GM23248 (cell line): ENCODE measurements at places on chromosomes 16 and 17. TPM values are rescaled to one million over a fixed set of nuclear protein-coding genes. Genes with fewer than 3 reads are reported as not detected.
A peak's percentile ranks its signal among the peaks of the same experiment; 100 is the strongest.

DNA sequence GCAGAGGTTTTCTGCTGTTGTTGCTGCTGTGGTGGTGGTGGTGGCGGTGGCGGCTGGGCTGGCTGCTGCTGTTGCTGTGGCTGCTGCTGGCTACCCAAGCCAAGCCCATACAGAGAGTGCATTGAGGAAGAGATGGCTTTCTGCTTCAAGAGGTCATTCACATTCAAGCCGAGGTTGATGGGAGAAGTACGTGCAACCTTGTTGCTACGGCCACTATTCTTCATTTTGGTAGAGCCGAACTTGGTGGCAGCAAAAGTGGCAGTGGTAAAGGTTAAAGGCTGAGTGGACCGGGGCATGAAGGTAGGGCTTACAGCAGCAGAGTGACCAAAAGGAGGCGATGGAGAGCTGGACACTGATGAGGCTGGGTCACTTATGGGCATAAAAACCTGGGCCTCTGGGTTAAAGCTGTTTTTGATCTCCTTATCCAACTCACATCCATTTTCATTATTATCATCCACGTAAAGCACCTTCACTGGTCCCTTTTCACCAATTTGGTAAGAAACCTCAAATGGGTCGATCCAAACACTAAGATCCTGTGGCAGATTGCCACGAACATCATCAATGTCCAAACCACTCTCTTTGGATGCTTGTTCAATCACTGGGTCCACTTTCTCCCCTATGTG lies 2.8 kb downstream of the TOB1 start:
- H3K4me1 ChIP-seq, result peaks cover 29% of the 10 kb centered on the region
- peak; percentile 59 for DNase-seq
- H3K27ac ChIP-seq, result peak overlapping the region; percentile 75; the same call in 1 of the 2 replicates
- no peaks in the 10 kb centered on the region for H3K27me3 ChIP-seq
- peak overlapping the region; percentile 92 for H3K4me3 ChIP-seq

The GSG1L gene
- not detected in 2 replicates for total RNA-seq

DNA sequence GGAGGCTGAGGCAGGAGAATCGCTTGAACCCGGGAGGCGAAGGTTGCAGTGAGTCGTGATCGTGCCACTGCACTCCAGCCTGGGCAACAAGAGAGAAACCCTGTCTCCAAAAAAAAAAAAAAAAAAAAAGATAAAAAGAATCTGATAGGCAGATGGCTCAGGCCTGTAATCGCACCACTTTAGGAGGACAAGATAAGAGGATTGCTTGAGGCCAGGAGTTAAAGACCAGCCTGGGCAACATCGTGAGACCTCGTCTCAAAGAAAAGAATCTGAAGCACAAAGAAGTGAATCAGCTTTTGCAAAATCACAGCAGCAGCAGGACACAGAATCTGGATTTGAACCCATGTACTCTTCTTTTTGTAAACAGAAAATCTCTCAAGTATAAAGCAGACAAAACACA lies 7.6 kb downstream of the NOB1 start:
- DNase-seq, result no peak
- no peak overlapping the region for H3K4me3 ChIP-seq
- no peak overlapping the region for H3K27ac ChIP-seq
- no peaks in the 10 kb centered on the region for H3K4me1 ChIP-seq

- no peaks in the 10 kb centered on the region for H3K27me3 ChIP-seq
- H3K27ac ChIP-seq, result no peak overlapping the region
- no peaks in the 10 kb centered on the region for H3K4me1 ChIP-seq
- no peaks in the 10 kb centered on the region for H3K36me3 ChIP-seq
- no peak for DNase-seq
- no peak overlapping the region for H3K4me3 ChIP-seq
These were observed 84.7 kb upstream of the CLEC3A start for GRCh38 chr16:77937473-77938149.

The ACSM2A gene
- total RNA-seq, result not detected in 2 replicates

DNA sequence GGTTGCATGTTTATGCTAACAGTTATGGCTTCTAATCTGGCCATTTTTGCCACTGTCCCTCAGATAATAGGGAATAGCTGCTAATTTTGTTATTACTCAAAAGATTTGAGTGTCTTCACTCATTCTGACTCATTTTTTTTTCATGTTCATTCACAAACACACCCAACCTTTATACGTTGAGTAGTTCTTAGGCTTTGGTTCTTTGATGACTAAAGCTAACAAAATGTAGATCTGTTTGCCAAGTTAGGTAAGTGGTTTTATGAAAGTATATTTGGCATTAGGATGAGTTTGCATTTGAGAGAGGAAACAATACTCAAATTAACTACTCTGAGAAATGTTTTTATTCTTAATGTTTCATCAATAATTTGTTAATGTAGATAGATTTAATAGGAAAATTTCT lies 3.6 kb downstream of the MAP2K4 start:
- H3K4me1 ChIP-seq, result peaks cover 33% of the 10 kb centered on the region
- H3K4me3 ChIP-seq, result no peak overlapping the region
- DNase-seq, result peak; percentile 64
- H3K27me3 ChIP-seq, result no peaks in the 10 kb centered on the region
- no peaks in the 10 kb centered on the region for H3K36me3 ChIP-seq

The DPEP1 gene
- not detected in 2 replicates for total RNA-seq

- H3K4me3 ChIP-seq, result no peak overlapping the region
- no peak for DNase-seq
- no peaks in the 10 kb centered on the region for H3K4me1 ChIP-seq
- H3K27ac ChIP-seq, result no peak overlapping the region
- H3K27me3 ChIP-seq, result peaks cover 60% of the 10 kb centered on the region
- H3K36me3 ChIP-seq, result no peaks in the 10 kb centered on the region
These were observed 99.9 kb upstream of the CCL2 start for GRCh38 chr17:34154961-34155730.

- no peak for DNase-seq
- no peak overlapping the region for H3K4me3 ChIP-seq
- no peaks in the 10 kb centered on the region for H3K4me1 ChIP-seq
- no peak overlapping the region for H3K27ac ChIP-seq
- no peaks in the 10 kb centered on the region for H3K27me3 ChIP-seq
These were observed 53.1 kb downstream of the GAN start for GRCh38 chr16:81367821-81368220.
